Stimulated activated CD4-positive, alpha-beta T cell treated with anti-CD3 and anti-CD28 coated beads, TNF-alpha, amount 100 ng/mL, for 48 hours (primary cell): ENCODE measurements at places on chromosomes 16 and 17.

DNA sequence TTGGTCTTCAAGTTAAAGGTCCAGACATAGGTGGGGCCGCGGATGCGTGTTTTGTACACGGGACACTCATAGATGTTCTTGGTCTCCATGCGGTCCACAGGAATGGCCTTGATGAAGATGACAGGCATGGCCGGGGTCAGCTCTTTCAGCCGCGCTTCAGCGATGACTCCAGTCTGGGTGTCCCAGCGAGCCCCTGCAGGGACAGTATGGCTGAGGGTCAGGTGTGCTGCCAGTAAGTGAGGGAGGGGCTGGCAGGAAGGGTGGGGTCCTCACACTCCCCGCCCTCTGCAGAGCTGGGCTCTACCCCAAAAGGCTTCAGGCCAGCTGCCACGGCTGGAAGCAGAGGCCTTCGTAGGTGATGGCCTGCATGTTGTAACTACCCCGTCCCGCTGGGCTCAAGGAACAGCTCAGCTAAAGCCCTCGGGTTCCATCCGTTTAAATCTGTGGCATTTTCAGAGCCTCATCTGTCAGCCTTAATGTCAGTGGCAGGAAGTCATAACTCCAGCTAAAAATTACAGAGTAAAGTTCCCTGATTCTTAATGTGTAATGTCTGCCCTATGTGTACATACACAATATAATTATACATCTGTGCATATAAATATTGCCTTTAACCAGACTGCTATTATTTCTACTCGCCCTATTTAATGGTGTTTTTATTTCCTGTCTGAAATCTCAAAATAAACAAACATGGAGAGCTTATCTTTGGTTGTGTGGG is 45.7 kb downstream of the PGS1 start:
- no peak for DNase-seq

DNA sequence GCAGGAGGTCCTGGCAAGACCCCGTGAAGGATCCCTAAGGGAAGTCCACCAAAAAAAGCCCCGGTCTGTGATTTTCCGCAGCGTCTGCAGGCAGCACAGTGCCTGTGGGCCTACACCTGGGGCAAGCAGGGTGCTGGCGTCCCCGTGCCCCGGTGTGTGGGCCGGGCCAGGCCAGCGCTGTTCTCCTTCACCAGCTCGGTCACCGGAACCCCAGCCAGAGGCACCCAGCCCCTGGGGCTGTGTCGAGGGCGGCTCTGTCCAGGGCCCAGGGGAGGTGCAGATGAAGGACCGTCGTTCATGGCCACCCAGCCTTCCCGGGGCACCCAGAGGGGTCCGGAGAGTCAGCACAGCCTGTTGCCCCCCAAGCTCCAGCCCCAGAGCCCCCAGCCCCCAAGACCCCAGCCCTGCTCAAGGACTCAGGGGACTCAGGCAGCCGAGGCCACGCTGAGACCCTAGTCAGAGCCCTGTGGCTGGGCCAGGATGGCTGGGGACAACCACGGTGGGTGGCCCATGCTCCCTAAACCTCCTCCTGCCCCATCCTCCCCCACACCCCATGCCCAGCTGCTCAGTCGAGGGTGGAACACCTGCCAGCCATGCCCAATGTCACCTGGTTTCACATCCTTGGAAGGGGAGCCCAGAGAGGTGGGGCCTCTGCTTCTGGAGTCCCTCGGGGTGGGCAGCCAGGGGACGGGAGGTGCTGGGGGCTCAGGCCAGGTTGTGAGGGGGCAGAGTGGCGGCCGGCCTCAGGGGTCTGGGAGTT is 5.7 kb upstream of the C1QTNF8 start:
- DNase-seq: no peak

- no peak for DNase-seq
Measured at GRCh38 chr17:41907633-41908539, 10.9 kb downstream of the ACLY start.

DNA sequence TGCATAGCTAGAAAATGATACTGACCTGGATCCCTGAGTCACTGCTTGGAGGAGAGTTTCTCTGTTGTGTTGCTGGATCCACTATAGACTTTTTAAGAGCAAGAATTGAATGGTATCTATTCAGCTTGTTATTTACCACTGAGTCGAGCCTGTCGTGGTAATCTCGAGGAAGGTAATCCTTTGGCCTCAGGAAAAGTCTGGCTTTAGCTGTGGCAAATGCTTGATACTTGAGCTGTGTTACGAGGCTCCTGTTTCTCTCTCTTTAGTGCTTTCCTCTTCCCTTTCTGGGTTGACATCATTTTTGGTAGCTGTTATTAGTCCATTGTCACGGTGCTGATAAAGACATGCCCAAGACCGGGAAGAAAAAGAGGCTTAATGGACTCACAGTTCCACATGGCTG is 314.3 kb downstream of the SNX29 start:
- DNase-seq: no peak

- DNase-seq: no peak
Measured at GRCh38 chr17:50480854-50481490, 2.3 kb downstream of the RSAD1 start.

DNA sequence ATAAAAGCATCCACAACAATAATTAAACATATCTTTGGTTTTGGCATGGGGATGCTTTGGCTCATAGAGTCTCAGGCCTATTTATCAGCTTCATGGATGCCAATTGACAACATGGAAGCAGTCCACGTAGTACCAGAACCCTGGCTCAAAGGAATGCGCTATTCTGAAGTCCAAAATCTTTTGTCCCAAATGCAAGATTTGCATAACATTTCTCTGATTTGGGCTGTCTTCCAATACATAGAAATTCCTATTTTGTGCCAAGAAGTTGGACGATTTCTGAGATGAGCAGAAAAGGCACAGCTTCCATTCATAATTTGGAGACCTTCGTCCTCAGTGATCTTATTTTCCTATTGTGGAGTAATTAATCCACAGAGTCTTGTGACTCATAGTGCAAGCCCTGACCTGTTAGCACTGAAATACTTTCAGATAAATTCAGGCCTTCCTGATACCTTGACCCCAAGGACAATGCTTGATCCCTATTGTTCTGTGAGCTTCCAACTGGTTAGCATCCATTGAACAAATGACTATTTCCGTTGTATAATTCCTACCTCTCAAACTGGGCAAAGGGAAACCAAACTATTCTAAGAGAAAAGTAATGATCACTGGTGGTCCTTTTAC is 78.4 kb upstream of the CDH11 start:
- DNase-seq: no peak

DNA sequence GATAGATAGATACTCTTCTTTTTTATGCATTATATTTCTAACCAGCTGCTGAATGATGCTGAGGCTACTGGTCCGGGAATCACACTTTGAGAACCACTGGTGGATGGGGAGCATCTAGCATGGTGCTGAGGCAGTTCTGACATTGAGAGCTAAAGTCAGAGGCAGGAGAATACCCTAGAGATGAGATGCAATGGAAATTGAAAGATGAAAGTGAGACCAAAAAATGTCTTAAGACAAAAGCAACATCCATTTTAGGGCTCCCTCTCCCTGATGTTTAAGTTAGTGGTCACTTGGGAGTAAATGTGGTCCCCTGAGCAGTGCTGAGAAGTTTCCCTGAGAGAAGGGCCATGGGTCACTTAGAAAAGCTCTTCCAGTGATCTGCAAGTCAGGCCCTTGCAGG is 6.8 kb downstream of the PCTP start:
- no peak for DNase-seq

GRCh38 chr16:49972961-49973360 is 52.1 kb upstream of the CNEP1R1 start:
- DNase-seq: no peak

DNA sequence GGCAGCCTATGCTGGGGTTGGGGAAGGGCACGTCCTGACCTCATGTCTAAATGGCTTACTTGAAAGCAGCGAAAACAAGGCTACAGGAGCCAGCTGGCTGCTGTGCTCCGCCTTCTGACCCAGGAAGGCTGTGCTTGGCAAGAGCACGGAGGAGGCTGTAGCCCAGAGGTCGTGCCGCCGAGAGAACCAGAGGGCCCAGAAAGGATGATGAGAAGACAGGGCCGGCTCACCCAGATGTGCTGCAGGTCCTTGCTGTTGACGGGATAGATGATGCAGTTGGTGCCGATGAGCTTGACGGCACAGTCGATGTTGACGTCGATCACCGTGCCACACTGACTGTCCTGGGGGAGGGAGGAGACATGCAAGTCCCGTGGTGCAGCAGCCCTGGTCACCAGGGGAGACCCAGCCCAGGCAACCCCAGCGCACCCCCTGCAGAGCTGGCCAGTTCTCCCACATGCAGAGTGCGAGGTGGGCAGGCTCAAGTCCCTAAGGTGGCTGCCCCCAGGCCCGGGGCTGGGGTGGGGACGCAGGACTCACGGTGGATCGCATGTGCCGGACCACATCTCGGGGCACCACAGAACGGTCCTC is 20.7 kb downstream of the SPHK1 start:
- DNase-seq: no peak

GRCh38 chr17:57400648-57401047 is 144.3 kb downstream of the MSI2 start:
- DNase-seq: no peak

GRCh38 chr16:71855937-71856662 is 10.3 kb downstream of the ATXN1L start:
- DNase-seq: no peak

- DNase-seq: no peak
Measured at GRCh38 chr17:33464669-33465280, 171.7 kb upstream of the ASIC2 start.

DNA sequence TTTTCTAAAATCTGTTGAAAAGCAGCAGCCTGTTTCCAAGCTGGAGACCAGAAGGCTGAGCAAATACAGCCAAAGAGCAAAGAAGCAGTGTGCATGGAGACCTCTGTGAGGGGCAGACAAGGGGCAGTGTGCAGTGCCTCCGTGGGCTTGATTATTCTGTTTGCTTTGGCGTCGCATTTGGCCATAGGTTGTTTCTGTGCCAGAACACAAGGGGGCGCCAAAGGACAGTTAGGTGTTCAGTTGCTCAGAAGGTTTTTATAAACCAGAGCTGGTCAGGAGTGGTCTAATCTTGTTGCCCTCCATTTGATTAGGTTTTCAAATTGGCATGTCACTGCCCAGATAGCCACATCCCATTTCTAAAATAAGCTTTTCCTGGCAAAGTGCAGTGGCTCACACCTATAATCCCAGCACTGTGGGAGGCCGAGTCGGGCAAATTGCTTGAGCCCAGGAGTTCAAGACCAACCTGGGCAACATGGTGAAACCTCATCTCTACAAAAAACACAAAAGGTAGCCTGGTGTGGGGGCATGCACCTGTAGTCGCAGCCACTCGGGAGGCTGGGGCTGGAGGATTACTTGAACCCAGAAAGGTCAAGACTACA is 10.6 kb downstream of the MYH3 start:
- peak; percentile 52 for DNase-seq

GRCh38 chr17:8791910-8792270 is 7.3 kb downstream of the MFSD6L start:
- DNase-seq: no peak

DNA sequence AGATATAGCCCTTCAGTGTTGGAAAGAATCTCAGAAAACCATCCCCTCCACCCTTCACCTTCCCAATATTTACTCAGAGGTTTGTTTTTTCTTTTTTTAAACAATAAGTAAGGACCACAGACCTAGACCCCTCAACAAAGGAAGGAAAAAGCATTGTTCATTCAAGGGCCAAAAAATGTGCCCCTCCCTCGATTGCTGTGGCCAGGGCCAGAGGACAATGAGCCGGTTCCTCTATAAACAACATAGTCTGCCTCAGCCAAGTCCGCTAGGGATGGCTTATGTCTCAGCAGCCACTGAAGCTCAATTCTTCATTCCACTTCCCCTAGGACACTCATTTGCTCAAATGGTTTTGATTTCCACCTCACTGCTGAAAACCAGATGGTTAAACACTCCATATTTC is 24.0 kb downstream of the TRIM16 start:
- DNase-seq: no peak

- DNase-seq: no peak
Measured at GRCh38 chr17:31008374-31009041, 37.7 kb downstream of the RNF135 start.

GRCh38 chr16:23317751-23318150 is 15.6 kb downstream of the SCNN1B start:
- DNase-seq: no peak

DNA sequence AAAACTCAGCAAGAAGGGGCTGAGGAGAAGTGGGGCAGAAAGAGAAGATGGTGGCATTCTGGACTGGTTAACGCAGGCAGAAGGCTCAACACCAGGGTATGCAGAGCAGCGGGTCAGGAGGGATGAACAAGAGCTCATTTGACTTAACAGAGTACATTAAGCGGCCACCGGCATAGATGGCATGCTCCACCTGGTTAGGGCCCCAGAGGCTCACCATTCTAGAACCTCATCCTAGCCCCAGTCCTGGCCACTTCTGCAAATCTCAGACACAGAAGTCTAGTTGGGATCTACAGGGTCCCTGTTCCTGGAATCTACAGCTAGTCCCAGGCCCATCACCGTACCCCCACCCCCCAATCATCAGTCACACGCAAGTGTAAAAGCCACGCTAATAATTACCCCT is 1.7 kb upstream of the MYO1C start:
- no peak for DNase-seq

- no peak for DNase-seq
Measured at GRCh38 chr17:49484588-49484987, 10.5 kb upstream of the NGFR start.

DNA sequence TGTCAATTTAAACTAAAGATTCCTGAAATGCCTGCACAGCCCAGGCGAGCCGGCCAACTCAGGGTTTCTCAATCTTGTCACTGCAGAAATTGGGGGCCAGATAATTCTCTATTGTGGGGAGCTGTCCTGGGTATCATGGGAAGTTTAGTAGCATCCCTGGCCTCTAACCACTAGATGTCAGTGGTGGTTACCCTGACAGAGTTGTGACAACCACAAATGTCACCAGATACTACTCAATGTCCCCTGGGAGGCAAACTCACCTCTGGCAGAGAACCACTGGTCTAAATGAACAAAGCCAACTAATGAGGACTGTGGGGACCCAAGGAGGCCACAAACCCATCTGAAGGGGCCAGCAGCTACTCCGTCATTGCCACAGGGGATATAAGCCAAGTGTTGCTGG is 90.9 kb downstream of the MYH11 start:
- DNase-seq: no peak

DNA sequence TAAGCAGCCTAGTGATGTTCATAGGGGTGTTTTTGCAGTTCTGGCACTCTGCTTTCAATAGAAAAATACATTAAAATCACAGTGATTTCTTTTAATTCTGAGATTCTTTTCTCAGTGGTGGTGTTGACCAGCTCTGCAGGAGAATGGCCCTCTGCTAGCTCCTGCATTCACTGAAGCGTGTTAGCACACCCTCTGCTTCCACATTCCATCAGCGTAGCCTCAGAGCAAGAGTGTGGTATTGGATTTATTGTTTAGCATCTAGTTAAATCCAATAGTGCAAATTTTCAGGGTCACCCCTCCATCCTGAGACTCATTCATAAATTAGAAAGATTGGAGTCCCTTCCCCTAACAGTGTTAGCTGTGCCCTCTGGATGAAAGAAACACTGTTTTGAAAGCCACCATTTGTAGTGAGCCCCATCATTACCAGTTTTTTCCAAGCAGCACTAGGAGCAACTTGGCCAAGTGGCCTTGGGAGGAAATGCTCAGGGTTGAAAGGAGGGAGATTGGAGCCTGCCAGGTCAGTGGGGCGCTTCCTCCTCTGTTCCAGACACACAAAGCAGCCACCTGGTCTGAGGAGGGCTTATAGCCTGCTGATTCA is 45.7 kb downstream of the B9D1 start:
- DNase-seq: no peak
